Suppressor macrophage treated with lipopolysaccharide for 1 hour (primary cell): ENCODE measurements at places on chromosomes 16 and 17.

- peak; percentile 77 for DNase-seq
Measured at GRCh38 chr17:28949185-28950016, 1.9 kb downstream of the PHF12 start.

DNA sequence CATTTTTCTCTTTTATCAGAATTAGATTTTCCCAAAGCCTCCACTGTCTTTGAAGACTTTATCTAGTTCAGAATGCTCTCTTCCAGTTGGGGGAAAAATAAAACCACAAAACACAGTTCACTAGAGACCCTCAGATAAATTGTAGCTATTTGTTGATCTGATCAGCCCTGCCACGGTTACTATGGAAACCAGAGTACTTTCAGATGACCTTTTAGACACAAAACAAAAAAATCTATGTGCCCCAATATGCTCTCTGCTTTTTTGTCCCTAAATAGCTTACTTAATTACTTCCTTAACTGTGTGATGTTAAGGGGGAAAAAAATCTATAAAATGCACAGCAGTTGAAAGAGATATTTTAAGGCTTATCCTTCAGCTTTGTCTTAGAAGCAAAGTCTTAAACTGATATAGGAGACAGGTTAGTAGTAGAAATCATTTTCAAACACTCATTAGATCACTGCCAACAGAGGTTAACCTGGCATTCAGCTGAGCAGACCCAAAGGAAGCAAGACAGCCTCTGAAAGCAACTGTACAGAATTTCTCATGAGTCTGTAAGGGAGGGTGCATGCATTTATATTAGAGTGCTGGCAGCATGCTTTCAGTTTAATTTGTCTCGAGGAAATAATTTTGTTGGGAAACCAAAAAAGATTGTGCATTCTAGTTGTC lies 129.9 kb upstream of the CACNG5 start:
- DNase-seq, result no peak

GRCh38 chr16:55938126-55938525 lies 63.0 kb upstream of the CES5A start:
- DNase-seq, result no peak

DNA sequence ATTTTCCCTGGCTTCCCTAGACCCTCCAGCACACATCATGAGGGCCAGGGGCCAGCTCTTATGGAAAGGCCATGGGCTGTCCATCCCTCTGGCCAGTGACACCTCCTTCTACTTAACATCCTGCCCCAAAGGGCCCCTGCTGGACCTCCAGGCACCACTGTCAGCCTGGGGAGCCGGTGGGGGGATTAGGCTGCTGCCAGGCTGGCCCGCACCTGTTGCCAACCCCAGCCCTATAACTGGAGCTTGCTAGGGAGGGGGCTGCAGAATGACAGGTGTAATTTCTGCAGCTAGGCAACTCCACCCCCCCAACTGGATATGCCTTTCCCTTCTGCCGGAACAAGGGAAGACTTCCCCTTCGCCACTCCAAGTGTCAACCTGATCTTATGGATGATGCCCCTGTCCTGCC lies 12.5 kb downstream of the RARA start:
- no peak for DNase-seq

GRCh38 chr17:69223809-69224208 lies 4.8 kb downstream of the ABCA10 start:
- no peak for DNase-seq

DNA sequence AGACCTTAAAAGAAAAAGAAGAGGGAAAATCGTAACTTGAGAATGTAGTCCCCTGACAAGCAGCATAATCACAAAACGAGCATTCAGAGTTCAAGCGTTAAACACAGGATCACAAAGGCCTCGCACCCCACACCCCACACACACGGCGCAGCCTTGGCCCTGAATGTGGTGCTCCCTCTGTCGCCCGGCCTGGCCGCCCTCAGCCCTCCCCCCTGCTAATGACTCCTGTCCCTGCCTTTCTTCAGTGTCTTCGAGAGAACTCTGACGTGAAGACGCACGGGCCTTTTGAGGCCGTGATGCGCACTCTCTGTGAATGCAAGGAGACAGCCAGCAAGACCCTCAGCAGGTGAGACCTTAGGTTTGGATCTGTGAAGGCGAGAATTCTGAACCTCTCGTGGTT lies 47.5 kb upstream of the ENDOV start:
- no peak for DNase-seq

DNA sequence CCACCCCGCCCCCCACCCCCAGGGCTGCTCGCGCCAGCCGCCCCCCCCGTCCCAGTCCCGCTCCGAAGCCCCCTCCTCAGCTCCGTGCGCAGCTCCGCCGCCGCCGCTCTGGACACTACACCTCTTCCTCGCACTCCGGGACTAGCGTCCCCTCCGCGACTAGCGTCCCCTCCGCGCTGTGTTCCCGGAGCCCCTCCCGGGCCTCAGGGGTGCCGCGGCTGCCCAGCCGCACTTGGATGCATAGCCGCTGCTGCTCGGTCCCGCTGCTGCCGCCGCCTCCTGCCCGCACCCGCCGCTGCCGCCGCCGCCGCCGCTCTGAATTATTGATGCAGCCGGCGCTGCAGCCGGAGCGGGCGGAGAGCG lies at the start of gene CBLN1:
TSS of gene CBLN1 (minus strand) at position 359 of the 363 bp plus-strand sequence. CDS start 373 bp downstream, outside the sequence.
- DNase-seq, result no peak

GRCh38 chr17:8935191-8935590 lies 30.3 kb downstream of the PIK3R5 start:
- peak; percentile 95 for DNase-seq

DNA sequence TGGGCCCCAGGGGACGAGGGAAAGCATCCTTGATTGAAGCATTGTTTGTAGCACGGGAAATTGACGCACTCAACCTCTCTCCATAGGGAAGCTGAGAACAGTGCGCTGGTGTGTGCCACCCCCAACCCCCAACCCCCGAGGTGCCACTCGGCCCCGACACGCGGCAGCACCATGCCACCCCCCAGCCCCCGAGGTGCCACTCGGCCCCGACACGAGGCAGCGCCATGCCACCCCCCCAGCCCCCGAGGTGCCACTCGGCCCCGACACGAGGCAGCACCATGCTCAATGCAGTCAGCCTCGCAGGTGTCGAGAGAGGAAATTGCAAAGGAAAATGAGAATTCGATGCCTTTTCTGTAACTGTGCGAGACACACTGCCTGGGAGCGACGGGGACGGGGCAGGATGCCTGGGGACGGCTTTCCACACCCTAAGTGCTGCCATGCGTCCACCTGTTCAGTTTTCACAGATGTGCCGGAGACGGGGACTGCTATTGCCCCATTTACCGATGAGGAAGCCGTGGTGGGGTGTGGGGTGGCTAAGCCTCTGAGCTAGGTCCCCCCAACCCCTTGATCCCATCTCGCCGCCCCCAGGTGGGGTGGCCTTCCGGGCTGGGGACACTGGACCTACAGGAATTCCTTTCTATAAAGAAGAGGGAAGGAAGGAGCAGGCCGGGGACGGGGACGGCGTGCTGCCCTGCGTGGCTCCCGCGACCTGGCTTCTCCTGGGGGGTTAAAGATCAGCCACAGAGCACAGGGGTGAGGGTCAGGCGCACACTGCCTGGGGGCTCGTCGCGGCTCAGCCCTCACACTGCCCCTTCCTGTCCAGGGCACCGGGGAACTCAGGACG lies 9.8 kb downstream of the CBFA2T3 start:
- no peak for DNase-seq

DNA sequence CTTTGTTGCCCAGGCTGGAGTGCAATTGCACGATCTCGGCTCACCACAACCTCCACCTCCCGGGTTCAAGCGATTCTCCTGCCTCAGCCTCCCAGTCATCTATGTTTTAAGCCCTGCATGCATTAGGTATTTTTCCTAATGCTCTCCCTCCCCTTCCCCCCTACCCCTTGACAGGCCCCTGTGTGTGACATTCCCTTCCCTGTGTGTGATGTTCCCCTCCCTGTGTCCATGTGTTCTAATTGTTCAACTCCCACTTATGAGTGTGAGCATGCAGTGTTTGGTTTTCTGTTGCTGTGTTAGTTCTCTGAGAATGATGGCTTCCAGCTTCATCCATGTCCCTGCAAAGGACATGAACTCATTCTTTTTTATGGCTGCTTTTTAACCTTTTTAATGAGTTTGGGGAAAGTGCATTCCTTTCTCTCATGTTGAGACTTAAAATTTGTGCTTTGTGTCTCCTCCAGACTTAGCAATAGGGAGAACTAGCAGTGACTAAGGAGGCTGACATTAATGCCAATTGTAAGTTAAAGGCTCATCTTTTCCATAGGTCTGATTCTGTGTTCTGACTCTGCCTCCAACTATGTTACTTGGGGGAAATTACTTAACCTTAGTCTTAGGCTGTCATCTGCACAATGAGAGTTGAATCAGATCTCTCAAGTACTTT lies 17.7 kb upstream of the PHAF1 start:
- no peak for DNase-seq

GRCh38 chr17:1560101-1560857 lies 2.3 kb downstream of the PITPNA start:
- DNase-seq, result no peak

GRCh38 chr16:12162151-12162985 lies 185.8 kb downstream of the SNX29 start:
- DNase-seq, result no peak

DNA sequence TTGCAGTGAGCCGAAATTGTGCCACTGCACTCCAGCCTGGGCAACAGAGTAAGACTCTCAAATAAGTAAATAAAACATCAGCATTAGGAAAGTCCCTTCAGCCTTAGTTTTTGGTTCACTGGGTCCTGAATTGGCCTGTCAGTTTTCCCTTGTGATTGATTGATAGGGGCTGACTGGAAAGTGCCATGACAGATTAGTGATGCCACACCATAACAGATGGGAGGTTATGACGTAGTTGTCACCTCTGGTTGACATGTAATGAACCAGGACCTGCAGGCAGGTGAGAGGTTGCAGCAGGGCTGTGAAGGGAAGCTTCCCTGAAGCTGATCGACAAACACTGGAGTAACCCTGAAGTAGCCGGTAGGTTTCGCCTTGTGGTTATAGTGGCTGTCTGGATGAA lies 41.8 kb downstream of the CDH3 start:
- DNase-seq, result no peak

DNA sequence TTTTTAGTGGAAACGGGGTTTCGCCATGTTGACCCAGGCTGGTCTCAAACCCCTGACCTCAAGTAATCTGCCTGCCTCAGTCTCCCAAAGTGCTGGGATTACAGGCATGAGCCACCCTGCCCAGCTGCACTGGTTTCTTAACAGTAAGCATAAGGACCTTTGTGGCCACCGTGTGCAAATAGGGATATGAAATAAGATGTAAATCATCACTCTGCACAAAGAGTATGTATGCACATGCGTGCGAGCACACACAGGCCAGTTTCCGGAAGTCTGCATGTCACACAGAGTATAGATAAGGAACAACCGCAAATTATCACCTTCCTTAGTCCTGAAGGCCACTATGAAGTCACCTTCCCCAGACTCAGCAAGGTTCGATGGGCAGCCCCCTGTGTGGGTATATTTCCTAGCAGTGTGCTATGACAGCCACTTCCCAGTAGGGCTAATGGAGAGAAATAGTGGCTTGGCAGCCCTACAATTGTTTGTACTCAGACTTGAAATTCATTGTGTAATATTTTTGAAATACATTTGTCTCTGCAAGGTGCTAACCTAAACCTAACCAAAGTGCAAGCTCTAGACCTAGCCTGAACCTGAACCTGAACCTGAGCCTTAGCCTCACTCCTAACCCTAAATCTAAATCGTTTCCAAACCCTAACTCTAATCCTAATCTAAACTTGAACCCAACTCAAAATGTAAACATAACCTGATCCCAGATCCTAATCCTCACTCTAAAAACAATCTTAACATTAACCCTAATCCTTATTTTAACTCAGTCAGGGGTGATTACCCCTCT lies 48.4 kb upstream of the SKAP1 start:
- DNase-seq, result peak; percentile 10

DNA sequence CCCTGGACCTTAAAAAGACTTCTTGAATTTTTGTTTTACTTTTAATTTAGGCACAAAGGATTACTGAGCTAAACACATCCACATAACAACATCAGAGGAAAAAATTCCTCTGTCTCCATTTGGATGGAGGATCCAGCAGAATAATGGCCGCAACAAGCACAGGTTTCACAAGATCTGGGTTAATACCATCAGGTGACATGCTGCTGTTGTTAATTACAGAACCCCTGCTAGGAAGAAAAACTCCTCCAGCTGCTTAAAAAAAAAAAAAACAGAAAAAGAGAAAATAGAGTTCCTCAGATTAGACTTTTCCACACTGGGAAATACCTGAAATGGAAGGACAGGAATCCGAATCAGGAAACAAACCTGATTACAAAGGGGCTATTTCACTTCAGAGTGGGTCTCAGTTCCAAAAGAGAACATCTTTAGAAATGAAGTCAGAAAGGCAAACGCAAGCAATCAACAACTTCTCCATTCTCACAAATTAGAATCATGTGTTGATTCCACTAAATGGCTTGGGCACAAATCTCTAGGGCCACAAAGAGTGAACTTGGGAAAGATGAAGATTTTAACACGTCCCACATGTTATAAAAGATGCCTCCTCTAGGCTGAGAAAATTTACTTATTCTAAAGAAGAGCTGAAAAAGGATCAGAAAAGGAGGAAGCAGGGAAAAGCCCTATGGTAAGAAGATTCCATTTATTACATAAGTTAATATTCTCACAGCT lies 44.0 kb downstream of the SPOP start:
- DNase-seq, result peak; percentile 15

DNA sequence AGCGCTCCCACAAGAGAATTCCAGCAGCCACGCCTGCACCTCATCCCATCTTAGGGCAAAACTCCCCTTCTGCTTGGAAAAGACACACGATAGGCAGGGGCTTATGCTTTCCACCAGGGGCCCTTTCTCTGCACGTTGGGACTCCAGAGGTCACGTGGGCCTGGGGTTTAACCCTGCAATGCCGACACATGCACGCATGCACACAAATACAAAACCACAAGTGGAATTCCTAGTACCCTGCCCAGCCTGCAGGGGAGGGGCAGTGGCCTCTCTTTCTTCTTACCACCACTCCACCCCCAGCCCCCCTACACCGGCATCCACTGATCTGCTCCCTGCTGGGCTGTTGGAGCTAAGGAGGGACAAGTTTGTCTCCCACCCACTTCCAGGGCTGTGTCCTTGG lies 16.8 kb upstream of the CCDC182 start:
- no peak for DNase-seq

DNA sequence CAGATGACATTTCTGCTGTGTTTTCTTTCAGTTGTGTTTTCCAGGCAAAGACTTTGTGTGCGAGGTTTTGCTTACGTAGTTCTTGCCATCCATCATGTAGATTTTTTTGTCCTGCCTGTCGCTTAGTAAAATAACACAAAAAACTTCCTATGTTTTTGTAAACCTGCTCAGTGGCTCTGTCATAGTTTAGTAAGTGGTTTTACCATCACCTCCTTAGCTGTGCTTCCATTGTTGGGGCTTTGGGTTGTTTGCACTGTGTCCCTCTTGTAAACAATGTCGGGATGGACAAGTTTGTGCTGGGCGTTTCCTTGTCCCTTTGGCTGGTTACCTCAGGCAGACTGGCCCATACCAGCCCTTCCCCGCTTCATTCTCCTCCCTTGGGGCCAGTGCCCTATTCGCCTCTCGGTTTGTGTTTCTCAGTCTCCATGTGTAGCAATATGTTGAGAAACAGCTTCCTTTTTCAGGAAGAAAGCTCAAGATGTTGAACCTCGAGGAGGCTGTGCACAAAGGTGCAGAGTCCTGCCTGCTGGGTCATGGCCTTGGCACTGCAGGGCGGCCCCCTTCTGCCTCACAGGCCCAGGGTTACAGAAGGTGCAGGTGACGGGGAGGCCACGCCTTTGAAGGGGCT lies 74.6 kb downstream of the KSR1 start:
- peak; percentile 64 for DNase-seq
